CD4-positive, alpha-beta T cell treated with Interleukin-6 at 100 ng/mL for 8 hours (primary cell): ENCODE measurements at places on chromosomes 11 and 22.
A peak's percentile ranks its signal among the peaks of the same experiment; 100 is the strongest.

GRCh38 chr11:59207988-59208451, 4.7 kb downstream of the MPEG1 start:
- peak; percentile 44 for DNase-seq

DNA sequence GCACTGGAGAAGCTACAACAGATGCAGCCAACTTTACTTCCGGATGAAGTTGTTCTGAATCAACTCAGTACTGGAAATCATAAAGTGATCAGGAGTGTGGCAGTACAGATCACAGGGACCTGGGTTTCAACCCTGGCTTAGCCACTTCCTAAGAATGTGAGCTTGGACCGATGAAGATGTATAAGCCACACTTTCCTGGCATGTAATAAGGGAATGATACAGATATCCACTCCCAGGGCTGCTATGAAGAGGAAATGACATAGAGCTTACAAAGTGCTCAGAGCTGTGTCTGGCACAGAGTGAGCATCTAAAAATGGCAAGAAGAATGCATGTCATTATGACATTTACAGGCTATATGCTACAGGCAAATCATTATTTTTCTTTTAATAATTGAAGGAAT, 378.7 kb downstream of the NTM start:
- DNase-seq: no peak

- DNase-seq: no peak
These were observed 4.0 kb upstream of the TRIM29 start for GRCh38 chr11:120141768-120142423.

DNA sequence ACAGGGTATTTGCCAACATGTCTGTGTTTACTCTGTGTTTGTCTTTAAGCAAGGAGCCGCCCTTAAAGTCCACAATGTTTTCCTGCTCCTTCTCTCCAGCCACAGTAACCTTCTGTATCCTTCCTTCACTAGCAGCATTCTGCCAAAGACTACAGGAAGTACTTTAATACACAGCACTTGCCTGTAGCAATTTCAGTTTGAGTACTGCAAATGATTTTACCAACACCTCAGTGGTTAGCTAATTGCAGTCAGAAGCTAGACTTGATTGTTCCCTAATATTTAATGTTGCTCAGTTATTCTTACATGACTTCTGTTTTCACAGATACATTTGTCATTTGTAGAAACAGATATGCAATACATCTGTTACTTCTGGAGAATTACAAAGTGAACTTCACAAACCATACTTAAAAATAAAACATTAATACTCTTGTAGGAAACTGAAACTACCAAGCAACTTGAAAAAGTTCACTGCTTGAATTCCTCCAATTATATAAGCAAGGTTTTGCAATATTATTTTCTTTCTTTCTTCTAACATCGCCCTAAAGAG, 69.1 kb downstream of the FCHSD2 start:
- peak; percentile 9 for DNase-seq

DNA sequence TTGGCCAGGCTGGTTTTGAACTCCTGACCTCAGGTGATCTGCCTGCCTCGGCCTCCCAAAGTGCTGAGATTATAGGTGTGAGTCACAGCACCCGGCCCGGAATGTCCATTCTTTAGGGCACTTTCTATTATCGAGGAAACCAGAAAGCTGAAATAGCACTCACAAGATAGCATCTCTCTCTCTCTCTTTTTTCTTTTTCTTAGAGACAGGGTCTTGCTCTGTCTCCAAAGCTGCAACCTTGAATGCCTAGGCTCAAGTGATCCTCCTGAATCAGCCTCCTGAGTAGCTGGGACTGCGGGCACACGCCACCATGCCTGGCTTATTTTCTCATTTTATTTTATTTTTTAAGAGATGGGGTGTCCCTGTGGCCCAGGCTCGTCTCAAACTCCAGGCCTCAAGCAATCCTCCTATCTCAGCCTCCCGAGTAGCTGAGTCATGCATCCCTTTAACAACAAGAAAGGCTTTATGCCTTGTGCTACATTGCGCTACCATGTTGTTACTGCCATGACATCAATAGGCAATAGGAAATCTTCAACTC, 7.2 kb upstream of the EED start:
- DNase-seq: no peak

DNA sequence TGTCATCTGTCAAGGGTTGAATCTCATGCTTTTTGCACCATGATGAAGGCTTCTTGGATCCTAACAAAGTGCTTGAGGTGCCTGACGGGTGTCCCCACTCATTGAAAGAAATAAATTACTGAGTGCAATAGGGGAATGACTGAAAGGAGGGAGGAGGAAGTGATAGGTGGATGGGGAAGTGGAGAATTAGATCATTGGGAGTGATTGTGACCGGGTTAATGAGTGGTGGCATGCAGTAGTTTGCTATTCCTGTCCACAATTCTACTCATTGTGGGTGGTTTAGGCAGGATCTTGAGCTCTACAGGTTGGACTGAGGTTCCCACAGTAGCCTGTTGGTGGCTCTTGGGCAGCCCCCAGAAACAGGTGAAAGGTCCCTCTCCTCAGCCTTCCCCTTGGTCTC, 44.3 kb downstream of the THAP12 start:
- DNase-seq: no peak

DNA sequence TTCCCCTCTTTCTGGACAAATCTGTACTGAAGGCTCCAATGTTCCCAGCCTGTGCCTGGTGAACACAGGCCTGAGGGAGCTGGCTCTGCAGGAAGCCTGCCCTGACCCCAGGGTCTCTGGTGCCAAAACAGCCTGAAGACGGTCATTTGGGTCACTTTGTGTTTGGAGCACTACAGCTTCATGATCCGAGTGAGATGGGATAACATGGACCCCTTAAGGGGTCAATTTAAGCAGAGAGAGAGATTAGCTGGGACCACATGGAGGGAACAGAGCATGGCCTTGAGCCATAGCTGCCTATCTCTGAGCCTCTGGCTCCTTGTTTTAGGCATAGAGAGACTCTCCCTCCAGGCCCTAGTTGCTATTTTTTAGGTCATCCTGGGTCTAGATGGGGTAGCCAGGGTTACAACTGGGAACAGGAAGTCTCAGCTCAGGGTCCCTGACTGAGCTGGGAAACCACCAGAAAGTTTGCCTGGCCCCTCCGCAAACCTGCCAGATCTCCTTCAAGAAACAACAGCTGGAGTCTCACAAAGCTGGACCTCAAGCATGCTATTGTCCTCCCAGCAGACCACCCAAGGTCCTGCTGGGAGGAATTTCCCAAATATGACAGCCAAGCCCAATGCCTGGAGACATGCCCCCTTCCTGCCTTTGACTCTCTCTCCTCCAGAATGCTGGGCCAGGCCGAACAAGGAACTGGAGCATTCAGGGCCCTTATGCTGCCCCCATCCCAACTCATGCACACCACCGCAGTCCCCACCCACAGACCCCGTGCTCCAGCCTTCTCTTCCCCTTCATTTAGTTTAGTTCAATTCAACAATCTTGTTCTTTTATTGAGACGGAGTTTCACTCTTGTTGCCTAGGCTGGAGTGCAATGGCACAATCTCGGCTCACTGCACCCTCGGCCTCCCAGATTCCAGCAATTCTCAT, 4.0 kb downstream of the SLCO2B1 start:
- DNase-seq: no peak

GRCh38 chr11:21427726-21428125, 758.3 kb downstream of the NELL1 start:
- no peak for DNase-seq

GRCh38 chr11:10629411-10630002, 61.0 kb upstream of the LYVE1 start:
- no peak for DNase-seq

- no peak for DNase-seq
These were observed 689 bp downstream of the RAB39A start for GRCh38 chr11:107928767-107929507.

- DNase-seq: peak; percentile 65
These were observed 6.4 kb downstream of the LTBP3 start for GRCh38 chr11:65551572-65552387.

DNA sequence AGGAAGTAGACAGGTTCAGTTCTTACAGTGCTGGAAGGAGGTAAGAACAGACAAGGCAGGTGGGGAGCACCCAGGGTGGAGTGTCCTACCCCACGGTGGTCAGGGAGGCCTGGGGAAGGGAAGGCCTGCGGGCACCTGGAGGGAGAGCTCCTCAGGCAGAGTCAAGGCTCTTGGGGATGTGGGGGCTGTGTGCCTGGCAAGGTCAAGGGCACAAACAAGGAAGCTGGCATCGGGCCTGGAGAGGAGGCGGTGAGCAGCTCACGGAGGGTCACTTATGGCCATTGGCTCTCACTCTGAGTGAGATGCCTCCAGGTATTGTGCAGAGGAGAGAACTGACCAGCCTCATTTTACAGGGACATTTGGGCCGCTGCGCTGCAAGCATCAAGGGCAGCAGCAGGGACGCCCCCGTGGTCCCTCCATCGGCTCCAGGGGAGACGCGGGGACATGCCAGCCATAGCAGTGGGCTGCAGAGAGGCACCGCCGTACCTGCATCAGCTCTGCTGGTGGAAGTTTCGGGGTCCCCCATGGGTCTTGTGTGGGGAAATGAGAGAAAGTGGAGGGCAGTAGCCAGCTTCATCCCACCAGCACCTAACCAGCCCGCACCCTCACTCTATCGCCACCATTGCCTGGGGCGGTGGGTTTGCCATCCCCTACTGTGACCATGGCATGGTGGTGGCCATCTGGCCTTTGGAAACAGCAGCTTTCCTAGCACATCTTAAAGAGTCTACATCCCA, 37.5 kb upstream of the RTL6 start:
- no peak for DNase-seq

DNA sequence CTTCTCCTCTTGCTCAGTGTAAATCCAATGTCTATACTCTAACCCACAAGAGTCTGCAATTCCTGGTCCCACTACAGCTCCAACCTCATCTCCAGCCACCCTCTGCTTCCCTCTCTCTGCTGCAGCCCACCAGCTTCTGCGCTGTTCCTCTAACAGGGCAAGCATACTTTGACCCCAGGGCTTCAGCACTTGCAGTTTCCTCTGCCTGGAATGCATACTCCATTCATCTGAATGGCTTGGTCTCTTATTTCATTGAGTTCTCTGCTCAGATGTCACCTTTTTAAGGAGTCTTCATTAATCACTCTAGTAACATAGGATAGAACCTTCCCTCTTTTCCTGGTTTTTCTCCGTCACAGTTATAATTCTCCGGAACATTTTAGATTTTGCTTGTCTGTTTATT, 141.6 kb downstream of the BUD13 start:
- no peak for DNase-seq

GRCh38 chr11:134615041-134615615, 203.1 kb upstream of the B3GAT1 start:
- no peak for DNase-seq

GRCh38 chr22:27399161-27399560, 402.4 kb downstream of the MN1 start:
- no peak for DNase-seq

DNA sequence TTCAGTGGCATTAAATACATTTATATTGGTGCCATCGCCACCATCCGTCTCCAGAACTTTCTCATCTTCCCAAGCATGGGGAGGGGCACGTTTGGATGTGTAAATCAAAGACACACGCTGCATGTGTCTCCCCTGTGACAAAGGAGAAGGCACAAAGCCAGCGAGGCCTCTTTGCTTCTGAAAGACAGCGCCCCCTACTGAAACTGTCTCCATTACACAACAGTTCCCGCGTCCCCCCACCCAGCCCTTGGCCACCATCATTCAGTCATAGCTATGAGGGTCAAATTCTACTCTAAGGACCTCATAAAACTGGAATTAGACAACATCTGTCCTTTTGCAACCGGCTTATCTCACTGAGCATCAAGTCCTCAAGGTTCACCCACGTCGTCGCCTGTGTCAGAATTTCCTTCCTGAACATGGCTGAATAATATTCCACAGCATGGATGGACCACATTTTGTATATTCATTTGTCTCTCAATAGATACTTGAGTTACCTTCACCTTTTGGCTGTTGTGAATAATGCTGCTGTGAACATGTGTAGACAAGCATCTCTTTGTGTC, 64.8 kb downstream of the IGF2 start:
- no peak for DNase-seq
